ENCODE measurements at places on chromosomes 7 and 10.
A peak's percentile ranks its signal among the peaks of the same experiment; 100 is the strongest.

- DNase-seq = no peak
Measured at GRCh38 chr7:91201442-91202113, 62.7 kb upstream of the FZD1 start.

- no peak for DNase-seq
Measured at GRCh38 chr7:93238748-93239147, 6.6 kb downstream of the VPS50 start.

DNA sequence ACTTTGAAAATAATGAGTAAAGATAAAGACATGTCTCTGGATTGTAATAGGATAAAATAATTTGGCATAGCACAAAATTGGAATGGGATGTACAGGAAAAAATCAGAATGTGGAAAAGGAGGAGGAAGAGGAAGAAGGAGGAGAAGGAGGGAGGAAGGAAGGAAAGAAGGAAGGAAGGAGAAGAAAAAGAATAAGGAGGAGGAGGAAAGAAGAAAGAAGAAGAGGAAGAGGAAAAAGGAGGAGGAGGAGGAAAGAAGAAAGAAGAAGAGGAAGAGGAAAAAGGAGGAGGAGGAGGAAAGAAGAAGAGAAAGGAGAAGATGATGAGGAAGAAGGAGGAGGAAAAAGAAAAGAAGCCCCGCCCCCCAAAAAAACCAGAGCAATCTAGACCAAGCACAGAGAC, 95.9 kb downstream of the ST8SIA6 start:
- DNase-seq = no peak

DNA sequence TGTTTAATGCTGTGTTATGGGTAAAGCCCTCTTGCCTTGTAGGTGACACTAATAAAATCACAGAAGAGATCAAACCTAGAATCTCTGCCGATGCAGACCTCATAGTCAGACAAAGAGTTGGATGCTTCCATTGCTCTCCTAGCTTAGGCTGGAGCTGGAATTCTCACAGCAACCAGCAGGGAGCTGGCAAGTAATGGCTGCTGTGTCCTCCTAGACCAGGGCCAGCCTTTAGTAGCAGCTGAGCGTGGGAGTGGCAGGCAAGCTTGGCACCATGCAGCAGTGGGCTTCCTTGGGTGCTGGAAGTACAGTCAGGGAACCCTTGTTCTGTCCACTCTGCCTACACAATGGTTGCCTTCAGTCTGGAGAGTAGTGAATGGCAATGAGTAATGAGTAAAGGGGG, 598.3 kb upstream of the GALNT17 start:
- DNase-seq = no peak

- no peak for DNase-seq
Measured at GRCh38 chr10:58980826-58981415, 195.5 kb upstream of the PHYHIPL start.

- peak; percentile 77 for DNase-seq
Measured at GRCh38 chr10:128064108-128064969, 61.9 kb downstream of the MKI67 start.

GRCh38 chr7:41448104-41448503, 254.8 kb downstream of the INHBA start:
- DNase-seq = no peak

DNA sequence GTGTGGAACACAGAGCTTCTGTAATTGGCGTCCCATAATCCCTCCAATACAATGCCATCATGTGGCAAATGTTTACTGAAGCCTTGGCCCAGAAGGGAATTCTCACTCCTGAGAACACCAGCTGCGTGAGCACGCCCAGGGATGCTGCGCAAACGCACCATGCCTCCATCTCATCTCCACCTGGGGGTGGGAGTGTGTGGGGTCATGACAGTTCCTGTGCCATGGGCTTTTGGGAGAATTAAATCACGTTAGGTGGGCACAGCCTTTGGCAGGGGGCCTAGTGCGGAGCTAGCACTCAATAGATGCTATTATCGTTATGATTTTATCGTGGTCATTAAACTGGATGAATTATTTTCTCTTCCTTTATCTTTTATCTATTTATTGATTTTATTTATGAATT, 15.8 kb downstream of the WDFY4 start:
- no peak for DNase-seq

GRCh38 chr7:100679129-100679926, 5.8 kb downstream of the GNB2 start:
- no peak for DNase-seq

GRCh38 chr10:84522612-84523462, 194.4 kb downstream of the CCSER2 start:
- DNase-seq = no peak

- DNase-seq = no peak
Measured at GRCh38 chr10:80421707-80422536, 13.6 kb downstream of the PRXL2A start.

- no peak for DNase-seq
Measured at GRCh38 chr7:116984917-116985316, 31.6 kb downstream of the ST7 start.

DNA sequence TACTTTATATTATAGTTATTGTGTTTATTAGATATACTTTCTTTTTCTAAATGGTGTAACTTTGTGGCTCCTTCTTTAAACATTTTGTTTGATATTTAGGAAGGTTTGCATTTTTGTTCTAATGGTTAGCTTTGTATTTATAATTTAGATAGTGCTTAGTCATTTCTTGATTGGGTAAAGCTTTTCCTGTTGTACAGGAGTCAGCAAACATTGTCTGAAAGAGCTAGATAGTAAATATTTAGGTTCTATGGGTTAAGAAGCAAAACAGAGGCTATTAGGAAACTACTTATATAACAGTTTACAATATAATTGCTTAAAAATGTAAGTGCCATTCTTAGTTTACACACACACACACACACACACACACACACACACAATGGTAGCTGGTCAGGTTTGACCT, 70.6 kb upstream of the CCDC6 start:
- no peak for DNase-seq

- no peak for DNase-seq
Measured at GRCh38 chr7:83429493-83429892, 219.4 kb downstream of the SEMA3E start.

DNA sequence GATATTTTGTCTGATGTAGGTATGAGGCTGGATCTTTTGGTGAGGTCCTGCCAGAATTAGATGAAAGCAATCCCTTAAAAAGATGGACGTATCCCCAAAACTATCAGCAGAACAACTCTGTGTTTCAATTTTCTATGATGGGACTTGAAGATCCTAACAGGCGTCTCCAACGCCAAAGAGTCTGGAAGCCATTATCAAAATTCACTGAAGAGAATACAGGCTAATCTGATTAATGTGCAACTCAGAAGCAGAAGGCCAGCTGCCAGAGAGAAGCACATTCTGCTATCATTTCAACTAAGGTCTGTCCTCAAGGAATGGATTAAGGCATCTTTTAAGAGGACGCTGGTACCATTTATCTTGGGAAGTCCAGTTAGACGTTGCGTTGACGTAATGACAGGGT, 119.7 kb downstream of the FGFR2 start:
- DNase-seq = no peak

- no peak for DNase-seq
Measured at GRCh38 chr7:101535351-101535751, 93.7 kb downstream of the MYL10 start.

GRCh38 chr7:2488681-2489080, 12.5 kb upstream of the GRIFIN start:
- no peak for DNase-seq

- no peak for DNase-seq
Measured at GRCh38 chr10:11822026-11822756, 965 bp upstream of the PROSER2 start.

DNA sequence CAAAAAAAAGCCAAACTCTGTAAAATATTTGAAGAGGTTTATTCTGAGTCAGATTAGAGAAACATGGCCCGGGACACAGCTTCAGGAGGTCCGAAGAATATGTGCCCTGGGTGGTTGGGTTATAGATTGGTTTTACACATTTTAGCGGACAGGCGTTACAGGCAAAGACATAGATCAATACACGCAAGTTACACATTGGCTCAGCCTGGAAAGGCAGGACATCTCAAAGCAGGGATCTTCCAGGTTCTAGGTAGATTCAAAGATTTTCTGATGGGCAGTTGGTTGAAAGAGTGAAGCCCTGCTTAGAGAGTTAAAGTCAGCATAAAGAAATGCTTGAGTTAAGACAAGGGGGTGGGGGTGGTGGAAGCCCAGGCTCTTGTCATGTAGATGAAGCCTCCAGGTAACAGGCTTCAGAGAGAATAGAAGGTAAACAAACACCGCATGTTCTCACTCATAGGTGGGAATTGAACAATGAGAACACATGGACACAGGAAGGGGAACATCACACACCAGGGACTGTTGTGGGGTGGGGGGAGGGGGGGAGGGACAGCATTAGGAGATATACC, 464.3 kb upstream of the ADARB2 start:
- no peak for DNase-seq

- no peak for DNase-seq
Measured at GRCh38 chr7:158275711-158276413, 311.8 kb downstream of the PTPRN2 start.

GRCh38 chr10:95314192-95314918, 23.6 kb upstream of the PDLIM1 start:
- DNase-seq = no peak

- DNase-seq = no peak
Measured at GRCh38 chr10:22341190-22341925, 3.9 kb upstream of the SPAG6 start.

DNA sequence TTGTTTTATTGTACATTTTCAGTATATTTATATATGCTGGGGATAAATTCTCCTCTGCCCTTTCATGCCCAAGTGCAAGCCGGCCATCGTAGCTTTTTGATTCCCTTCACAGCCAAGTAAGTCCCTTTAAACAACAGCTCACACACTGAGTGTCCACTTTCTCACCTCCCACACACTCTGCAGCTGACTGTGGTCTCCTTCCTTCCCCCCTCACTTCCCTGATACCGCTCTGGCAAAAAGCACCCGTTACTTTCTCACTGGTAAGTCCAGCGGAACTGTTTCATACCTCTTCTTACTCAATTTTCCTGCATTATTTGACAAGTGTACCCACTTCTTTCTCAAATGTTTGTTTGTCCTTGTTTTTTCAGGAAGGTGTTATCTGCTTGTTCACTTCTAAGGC, 35.2 kb downstream of the MGAM start:
- no peak for DNase-seq

DNA sequence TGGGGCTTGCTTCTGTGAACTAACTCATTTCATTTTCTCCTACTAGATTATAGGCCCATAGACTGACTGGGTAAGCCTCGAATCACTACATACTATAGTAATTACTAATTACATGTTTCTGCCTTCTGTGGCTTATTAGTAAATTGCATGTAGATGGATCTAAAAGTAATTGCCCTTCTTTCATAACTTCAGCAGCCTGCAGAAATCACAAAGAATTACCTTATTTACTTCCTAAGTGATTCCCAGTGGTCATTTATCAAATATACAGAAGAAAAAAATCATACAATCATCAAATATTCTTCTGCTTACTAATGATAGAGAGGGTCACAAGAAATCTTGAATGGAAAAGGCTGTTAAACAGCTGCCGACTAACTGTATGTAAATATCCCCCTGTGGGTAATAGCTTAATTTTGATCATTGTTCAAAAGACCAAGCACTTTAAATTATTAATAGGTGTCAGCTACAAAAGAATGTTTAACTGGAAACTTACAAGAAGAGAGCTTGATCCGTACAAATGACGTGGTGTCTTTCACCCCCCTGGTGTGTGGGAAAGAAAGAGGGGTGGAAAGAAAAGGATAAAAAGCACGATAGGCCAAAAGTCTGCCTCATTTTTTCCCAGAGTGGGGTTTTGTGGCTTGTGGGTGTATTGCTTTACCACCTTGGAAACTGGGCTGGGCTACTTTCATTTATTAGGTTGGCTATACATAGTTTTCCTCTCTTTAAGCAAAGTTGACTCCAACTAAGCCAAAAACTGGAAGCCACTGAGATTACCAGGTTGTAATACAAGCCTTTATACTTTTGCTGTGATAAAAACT, 361.8 kb upstream of the ZMIZ1 start:
- no peak for DNase-seq

GRCh38 chr7:75619636-75620035, 119.1 kb downstream of the HIP1 start:
- DNase-seq = no peak

DNA sequence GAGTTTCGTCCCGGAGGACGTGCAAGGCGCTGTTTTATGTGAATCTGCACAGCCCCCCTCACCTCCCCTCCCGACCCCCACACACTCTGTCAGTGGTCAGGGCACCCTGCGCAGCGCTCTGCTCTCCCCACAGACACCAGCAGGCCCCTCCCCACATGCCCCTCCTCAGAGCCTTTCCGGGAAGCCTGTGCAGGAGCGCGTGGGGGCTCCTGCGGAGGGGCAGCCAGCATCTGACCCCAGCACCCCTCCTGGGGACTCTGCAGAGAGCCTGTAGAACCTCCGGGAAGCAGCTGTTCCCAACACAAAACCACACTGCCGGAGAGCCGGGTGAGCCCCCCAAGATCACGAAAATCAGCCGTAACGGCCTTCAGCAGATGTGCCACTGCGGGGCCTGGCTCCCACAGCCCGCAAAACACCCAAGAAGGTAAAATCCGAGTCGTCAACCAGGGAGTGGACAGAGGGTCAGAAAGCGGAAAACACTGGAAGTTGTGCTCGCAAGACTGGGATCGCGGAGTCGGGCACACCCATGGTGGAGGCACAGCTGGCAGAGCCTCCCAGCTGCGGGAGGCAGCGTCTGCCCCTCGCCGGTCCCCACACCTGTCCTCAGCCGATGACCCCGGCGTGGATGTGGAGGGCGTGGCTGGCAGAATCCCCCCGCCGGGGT, 53.8 kb upstream of the PDGFA start:
- DNase-seq = no peak

- no peak for DNase-seq
Measured at GRCh38 chr7:137747359-137748031, 99.3 kb downstream of the DGKI start.

Measured in tibial nerve (tissue), 4 donors.